ENCODE measurements at places on chromosomes 3 and 15.

DNA sequence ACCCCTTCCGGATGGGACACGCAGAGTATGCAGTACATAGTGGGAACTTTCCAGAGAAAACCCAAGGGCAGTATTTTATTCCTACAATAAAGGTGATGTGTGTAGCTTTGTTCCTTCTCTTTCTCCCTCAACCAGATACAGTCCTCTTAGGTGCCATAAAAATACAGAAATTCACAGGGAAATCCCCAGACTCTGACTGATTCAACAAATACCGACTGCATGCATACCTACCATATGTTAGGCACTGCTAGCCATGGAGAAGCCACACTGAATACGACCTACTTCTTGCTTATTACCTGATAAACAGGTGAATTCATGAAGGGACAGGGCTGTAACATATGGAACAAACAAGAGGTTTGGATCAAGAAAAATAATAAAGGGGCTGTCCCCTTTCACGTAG lies 228.5 kb downstream of the FOXP1 start:
- DNase-seq: no peak

- no peak for DNase-seq
Observed at GRCh38 chr3:141044695-141045641, 6.2 kb upstream of the SPSB4 start.

DNA sequence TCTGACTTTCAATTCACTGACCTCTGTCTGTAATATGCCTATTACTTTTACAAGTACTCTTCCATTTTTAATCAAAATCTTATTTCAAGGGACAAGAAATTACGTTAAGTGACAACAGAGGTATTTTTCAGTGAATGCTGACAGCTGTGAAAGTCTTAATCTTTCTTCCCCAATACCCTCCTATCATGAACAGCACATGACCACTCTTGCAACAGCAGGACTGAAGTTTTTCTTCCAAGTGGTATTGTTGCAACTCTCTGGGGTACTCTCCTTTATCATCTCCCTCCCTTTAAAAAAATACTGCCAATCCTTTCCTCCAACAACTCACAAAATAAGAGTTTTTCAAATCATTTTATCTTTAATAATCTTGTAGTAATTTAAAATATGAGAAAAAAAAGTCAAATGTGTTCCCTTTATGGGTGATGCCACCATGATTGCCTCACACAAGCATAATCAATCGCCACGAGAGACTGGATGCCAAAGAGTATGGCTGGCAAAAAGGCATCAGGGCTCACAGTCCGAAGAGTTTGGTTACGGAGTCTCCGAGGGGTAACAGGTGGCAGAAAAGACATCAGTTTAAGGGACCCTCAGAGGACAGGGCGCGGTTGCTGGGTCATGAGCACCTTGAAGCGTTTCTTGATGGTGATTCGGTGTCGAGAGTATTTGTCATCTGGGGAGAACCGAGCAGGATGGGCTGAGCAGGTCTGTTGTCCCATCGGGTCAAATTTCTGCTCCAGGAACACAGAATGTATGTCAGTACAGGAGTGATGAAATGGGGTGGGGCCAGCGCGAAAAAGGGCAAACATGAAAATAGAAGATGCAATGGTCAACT lies 1.3 kb downstream of the NOP10 start:
- no peak for DNase-seq

DNA sequence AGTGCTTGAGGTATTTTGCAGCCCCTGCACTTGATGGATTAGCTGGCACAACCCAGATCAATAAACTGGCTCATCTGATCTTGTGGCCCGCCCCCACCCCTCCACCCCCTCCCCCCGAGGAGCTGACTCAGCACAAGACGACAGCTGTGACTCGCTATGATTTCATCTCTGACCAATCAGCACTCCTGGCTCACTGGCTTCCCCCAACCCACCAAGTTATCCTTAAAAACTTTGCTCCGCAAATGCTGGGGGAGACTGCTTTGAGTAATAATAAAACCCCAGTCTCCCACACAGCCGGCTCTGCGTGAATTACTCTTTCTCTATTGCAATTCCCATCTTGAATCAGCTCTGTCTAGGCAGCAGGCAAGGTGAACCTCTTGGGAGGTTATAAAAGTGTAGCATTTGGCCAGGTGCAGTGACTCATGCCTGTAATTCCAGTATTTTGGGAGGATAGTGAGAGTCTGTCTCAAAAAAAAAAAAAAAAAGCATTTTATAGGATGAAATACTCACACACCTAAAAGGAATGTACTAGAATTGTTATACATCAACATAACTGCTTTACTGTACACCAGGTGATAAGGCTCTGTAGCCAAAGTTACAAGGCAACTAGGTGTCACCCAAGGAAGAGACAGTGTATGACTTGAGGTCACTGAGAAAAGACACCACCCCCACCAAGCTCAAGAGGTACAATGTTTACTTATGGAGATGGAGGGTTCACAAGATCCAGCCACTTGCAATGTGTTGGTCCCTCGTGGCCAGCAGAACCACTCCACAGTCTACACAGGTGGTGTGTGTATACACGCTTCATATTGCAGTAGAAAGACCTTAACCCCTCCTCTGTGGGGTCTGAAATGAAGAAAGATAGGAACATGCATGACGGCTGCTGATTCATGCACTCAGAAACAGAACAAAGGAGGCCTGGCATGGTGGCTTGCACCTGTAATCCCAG lies 8.6 kb downstream of the ZNF445 start:
- DNase-seq: peak; percentile 60

GRCh38 chr3:23778446-23778845 lies 27.3 kb upstream of the UBE2E1 start:
- DNase-seq: no peak
